ENCODE measurements at places on chromosomes 7 and 10.

DNA sequence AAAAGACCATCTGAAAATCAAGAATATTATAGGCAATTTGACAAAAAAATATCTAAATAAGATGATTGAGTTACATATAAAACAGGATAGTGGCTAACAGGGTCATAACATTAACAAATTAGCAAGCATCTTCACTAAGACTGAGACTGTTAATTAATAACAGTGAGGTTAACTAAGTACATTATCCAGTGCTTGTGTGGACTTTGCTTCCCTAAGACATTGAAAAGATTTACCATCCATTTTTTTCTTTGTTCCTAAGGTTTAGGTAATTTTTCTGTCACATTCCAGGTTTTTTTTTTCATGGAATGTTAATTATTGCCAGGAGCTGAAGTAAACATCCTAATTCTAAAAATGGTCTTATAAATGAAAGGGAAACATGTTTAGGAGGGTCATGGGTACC is 227.6 kb downstream of the ANKRD7 start:
- DNase-seq = no peak

DNA sequence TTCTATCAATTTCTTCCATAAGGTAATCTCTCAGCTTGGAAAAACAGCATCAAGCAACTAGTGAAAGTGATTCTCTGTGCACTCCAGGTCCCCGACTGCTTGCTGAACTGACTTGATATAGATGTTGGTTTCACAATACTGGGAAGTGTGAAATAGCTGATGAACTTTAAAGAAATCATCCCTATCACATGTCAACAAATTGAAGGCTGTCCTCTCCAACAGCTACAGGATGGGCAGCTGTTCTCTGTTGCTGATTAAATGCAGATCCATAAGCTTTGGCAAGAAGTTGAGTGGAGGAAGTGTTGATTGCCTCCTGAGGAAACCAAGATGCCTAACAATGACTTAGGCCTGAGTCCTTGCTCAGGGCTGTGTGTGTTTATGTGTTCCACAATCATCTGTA is 130.4 kb upstream of the GDF10 start:
- peak; percentile 71 for DNase-seq

- no peak for DNase-seq
Measured at GRCh38 chr7:117901089-117901797, 28.0 kb upstream of the CTTNBP2 start.

GRCh38 chr10:121792198-121792597 is 135.6 kb downstream of the ATE1 start:
- no peak for DNase-seq

DNA sequence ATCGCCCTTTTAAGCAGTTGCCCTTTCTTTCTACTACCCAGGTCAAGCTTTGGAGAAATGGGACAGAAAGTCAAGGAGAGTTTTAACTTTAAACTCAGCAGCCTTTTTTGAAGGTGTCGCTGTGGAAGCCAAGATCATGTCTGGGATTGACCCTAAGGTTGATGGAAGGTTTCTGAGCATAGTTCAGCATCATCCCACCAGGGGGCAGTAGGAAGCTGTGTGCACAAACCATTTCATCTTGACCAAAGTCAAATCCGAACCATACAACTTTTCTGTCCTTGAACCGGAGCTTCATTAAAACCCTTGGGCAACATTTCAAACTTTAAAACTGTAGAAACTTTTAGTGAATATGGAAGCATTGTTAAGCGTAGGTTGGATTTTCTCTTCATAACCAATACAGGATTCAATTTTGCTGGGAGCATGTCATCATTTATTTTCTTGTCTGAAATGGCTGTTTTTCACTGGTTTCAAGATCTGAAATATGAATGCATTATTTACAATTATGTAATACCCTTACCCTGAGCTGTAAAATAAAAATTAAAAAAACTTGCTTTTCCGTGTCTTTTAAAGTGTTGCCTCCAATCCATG is 214.4 kb upstream of the KIAA1217 start:
- peak; percentile 40 for DNase-seq

DNA sequence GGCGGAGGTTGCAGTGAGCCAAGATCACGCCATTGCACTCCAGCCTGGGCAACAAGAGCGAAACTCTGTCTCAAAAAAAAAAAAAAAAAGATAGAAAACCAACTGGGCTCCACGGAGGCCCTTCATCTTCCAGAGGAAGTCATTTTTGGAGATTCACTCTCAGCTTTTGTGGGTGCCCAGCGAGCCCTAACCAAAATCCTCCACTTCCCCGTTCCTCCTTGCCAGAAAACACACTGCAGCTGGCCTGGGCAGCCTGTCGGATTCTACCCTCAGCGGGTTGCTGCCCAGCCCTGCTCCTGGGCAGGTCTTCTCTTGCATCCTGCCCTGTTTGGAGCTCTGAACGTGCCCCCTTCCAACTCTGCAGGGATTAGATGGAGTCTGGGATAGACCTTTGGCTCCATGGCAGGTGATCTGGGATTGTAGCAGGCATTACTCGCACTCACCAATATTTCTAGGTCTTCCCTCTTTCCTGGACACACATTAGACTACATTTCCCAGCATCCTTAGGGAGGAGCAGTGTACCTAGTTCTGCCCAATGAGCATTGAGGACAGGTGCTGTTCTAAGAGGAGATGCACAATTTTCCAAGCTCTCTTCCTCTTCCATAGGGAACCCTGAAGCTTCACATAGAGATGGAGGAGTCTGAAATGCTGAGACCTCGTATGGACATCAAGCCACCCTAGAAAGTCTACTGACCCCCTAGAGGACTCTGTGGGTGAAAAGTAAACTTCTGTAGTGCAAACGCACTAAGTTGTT is 4.6 kb downstream of the GRID2IP start:
- no peak for DNase-seq

DNA sequence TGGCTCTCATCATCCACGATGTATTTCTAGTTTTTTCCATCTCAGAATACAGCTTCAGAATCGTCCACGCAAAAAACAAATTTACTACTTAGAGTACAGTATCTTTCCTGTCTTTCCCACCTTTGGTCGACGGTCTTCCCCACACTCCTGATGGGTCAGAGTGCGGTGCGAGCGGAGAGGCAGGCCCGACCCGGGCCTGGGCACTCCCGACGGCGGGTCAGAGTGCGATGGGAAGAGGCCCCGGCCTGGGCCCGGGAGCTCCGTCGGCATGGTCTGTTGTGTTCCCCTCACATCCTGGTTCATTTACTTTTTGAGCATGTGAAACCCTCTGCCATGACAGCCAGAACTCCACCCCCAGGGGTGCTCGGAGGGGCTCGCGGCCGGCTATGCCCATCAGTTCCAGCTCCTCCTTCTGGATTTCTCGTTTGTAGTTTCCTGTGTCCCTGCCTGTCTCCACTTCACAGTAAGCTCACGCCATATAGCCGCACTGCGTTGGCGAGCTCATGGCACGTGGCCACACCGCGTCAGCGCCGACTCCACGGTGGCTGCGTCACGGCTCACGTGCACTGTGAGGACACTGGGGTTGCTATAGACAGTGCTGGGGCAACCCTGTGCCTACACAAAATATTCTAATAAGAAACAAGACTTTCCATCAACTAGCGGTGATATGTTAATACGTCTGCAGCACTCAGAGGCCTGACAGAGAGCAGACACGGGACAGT is 7.8 kb downstream of the COX19 start:
- DNase-seq = no peak

DNA sequence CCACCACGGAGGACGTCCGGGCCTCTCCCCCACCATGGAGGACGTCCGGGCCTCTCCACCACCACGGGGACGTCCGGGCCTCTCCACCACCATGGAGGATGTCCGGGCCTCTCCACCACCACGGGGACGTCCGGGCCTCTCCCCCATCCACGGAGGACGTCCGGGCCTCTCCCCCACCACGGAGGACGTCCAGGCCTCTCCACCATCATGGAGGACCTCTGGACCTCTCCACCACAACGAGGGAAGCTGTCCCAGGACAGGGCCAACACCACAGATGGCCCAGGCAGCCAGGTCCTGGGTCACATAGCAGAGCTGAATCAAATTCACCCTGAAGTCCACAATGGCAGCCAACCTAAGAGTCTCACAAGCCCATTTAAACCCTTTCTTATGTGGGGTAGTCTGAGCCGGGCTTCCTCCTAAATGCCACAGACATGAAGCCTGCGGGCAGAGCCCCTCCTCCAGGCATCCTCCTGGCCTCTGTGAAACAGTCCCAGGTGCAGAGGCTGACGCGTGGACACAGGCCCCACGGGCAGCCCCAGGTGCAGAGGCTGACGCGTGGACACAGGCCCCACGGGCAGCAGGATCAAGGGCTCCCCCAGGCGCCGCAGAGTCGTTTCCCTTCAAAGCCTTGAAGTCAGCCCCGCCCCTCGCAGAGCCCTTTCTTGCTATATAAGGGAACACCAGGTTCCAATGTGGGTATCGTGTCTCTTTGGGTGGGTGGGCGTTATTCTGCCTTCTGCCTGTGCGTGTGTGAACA is 47.0 kb downstream of the FOXL3 start:
- DNase-seq = no peak

DNA sequence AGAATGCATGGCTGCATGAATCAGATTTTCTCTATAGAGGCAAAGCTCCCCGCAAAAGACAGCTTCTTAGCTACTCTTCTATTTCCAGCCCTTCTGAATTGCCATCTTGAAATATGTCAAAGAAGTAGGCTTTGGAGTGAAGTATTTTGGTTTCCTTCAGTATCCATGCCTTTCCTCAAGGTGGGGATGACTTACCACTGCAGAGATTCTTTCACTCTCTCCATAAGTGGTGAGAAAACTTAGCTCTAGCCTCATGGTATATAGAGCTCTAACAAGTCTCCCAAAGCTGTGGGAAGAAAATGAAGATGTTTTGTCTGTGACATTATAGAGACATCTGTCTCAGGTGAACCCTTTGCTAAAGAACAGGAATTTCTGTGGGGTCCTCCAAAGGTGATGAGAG is 89.6 kb upstream of the ITGB1 start:
- no peak for DNase-seq

DNA sequence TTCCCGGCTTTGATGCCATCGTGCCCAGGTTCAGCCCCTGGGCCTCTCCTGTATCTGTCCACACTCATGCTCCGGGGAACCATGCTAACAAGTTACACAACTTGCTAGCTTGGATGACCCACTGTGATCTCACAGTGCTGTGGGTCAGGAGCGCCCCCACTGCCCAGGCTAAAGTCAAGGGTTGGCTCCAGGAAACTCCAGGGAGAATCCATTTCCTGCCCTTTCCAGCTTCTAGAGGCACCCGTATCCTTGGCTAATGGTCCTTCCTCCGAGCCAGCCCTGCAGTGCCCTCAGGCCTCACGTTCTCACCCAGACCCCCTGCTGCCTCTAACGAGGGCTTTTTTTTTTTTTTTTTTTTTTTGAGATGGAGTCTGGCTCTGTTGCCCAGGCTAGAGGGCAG is 19.5 kb downstream of the AMZ1 start:
- DNase-seq = no peak

DNA sequence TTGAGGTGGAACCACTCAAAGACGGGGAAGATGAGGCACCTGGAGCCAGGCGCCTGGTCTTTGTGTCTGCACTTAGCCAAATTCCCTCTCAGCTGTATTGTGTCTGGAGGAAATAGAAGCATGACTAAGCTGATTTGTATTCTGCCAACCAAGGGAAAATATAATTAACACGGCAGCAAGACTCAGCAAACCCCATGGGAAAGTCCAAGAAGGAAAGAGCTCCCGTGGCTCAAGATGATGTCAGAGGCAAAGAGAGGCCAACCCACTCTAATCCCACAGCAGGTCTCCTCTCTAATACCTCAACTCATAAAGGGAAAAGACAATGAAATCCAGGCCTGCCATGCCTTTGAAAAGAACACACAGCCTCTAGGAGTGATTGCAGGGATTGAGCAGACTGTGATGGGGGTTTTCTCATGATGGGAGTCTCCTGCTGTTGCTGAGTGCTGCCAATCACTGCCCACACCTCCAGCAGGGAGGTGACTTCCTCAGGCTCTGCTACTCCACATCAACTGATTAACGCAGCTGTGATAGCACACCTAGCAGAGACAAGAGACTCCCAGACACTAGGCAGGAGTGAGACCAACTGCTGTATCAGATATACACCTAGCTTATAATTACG is 255.5 kb upstream of the C7orf33 start:
- DNase-seq = peak; percentile 43

- no peak for DNase-seq
Measured at GRCh38 chr7:25664593-25664992, 436.3 kb upstream of the NPVF start.

GRCh38 chr7:150857276-150858055 is 5.1 kb downstream of the AOC1 start:
- DNase-seq = no peak

DNA sequence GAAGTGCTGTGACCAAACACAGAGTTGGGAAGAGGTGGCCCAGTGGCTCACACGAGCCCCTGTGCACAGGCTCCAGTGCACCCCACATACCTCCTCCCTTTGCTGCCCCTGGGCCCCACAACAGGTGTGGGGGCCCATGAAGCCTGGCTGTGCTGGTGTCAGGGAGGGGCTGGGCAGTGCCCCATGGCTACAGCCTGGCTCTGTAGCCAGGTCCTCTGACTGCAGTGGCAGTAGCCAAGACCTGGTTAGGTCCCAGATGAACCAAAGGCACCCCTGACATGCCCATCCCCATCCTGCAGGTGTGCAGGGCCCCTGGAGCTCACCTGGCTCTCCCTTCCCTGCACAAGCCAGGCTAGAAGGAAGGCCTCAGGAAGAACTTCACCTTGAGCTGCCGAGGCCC is 176.3 kb downstream of the GRID1 start:
- no peak for DNase-seq

DNA sequence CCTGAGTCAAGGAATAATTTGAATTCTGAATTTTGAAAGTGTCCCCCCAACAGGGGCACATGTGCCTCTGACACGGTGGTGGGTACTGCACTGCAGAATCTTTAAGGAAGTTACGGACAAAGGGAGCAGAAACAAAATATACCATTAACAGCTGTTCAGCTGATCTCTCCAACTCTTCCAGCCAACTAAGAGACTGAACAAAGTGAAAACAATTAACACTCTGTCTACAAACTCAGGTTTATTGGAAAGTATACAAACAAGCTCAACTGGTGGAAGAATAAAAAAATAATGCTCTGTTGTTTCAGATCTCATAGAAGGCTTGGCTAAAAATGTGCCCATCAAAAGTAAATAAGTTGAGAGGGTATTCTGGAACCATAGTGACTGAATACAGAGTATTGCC is 34.4 kb downstream of the ASB4 start:
- no peak for DNase-seq

- no peak for DNase-seq
Measured at GRCh38 chr7:130144312-130145171, 60.7 kb downstream of the TMEM209 start.

GRCh38 chr10:58360412-58361004 is 24.7 kb upstream of the TFAM start:
- no peak for DNase-seq

- DNase-seq = no peak
Measured at GRCh38 chr10:28806488-28806941, 129.2 kb downstream of the BAMBI start.

GRCh38 chr7:108246227-108246837 is 116.2 kb upstream of the LAMB4 start:
- DNase-seq = no peak

DNA sequence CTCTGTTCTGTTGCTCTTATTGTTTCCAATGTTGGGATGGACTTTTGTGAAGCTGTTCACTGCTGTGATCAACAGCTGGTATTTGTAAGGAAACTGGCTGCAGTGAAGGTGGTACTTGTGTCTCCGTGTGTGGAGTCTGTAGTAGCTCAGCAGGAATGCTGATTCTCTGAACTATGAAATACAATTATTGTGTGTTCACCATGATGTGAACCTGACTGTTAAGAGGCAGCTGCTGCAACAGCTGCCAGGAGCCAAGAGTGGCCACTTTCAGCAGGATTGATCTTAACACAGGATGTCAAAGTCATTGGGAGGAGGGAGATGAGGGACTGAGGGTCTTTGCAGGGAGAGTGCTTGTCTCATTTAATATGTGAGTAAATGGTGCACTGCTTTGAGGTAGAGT is 13.9 kb downstream of the VSTM2A start:
- no peak for DNase-seq

Data from suppressor macrophage (primary cell).